ENCODE measurements at places on chromosomes 16 and 17.
A peak's percentile ranks its signal among the peaks of the same experiment; 100 is the strongest.

- DNase-seq, result no peak
Measured at GRCh38 chr16:26700250-26700649, 366.5 kb upstream of the C16orf82 start.

DNA sequence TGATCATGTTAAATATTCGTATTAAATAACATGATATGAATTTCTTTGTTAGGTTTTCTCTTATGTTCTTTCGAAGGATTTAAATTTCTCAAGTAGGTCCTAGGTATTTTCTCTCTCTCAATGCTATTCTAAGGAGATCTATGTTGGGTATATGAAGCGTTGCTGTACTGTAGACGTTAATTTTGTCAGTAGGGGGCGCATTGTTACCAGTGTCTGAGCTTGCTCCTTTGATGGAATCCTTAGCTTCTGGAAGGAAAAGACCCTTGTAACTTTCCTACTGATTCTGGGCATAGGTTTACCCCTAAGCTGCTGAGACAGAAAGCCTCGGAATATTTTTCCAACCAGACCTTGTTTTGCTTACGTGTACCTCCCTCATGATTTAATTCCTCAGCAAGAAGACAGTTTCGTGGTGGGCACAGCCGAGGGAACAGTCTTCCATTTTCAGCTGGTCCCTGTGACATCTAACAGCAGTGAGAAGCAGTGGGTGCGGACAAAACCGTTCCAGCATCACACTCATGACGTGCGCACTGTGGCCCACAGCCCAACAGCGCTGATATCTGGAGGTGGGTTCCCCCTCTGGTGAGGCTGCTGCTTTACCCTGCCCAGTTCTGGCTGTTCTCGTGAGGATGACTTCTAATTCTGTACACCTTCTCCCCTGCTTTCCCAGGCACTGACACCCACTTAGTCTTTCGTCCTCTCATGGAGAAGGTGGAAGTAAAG is 17.9 kb downstream of the UTP4 start:
- peak; percentile 48 for DNase-seq

GRCh38 chr17:83064021-83064731 is 15.2 kb upstream of the METRNL start:
- DNase-seq, result peak; percentile 30

DNA sequence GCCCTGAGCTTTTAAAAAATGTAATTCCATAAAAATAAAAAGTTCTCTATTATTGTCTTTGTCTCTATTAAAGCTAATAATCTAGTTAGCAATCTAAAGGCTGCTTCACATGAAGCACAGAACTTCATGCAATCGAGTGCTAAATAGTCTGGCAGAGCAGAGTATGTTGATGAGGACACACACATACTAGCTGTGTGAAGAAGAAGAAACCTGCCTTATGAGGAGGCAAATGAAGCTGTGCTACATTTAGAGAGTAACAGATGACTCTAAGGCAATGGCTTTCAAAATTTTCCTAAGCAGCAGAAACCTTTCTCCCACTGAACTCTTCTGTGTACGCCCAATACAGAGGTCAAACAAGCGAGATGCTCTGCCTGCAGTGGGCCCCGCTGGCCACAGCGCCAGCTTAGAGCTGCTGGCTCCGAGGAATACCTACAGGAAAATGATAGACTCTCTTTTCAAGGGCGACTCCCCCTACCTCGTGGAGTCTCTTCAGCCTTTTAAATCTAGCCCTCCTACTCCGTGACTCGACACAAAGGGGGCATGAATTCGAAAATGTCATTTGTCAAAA is 39.2 kb downstream of the GNA13 start:
- DNase-seq, result peak; percentile 41

DNA sequence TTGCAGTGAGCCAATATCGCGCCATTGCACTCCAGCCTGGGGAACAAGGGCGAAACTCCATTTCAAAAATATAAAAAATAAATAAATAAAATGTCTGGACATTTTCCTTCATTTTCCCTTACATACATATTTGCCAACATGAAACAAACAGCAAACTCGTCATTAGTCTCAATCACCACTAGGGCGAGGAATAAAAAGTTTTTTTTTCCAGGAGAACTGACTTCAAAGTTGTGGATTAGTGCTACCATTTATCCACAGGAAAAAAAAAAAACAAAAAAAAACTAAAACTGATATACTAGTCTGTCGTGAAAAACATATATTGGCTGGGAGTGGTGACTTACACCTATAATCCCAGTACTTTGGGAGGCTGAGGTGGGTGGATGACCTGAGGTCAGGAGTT is 77.0 kb upstream of the MTMR4 start:
- no peak for DNase-seq

- no peak for DNase-seq
Measured at GRCh38 chr17:39118674-39119419, 32.6 kb downstream of the PLXDC1 start.

DNA sequence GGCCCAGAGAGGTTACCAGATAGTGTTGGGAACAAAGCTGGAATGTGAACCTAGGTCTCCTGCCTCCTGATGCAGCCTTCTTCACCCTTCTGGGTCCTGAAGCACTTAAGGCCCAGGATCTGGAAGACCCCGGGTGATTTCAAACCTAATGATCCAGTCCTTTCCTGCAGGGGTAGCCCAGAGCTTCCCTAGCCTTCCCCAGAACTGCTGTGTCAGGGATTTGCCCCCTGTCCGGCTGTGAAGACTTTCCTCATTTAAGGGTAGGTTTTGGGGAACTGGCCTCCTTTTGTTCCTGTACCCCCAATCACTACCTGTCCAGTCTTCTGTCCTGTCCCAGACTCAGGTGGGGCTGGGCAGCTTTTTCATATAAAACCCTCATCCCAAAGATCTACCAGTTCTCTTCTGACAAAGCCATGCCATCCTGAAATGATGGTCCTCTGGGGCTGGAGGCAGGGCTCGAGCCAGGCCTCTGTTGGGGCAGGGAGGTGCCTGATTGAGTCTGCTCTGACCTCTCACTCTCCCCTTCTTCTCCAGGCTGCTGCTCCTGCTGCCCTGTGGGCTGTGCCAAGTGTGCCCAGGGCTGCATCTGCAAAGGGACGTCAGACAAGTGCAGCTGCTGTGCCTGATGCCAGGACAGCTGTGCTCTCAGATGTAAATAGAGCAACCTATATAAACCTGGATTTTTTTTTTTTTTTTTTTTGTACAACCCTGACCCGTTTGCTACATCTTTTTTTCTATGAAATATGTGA is 1.3 kb downstream of the MT1X start:
- no peak for DNase-seq

GRCh38 chr16:47774661-47775060 is 313.5 kb downstream of the PHKB start:
- peak; percentile 69 for DNase-seq

DNA sequence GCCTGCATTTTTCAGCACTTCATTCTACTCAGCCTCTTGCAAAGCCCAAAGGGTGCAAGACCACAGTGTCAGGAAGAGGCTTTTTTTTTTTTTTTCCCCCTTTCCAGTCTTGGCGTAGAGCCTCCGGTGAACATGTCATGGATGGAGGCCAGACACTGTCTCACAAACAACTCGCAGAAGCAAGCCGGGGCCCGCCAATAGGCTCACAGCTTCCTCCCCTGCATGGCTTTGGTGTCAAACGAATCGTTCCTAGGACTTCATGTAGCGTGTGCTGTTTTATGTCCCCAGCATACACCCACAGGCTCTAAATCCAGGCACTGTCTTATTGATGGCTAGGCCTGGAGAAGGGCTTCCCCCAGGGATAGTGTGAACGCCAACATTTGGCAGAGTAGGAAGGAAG is 457.7 kb upstream of the MAF start:
- DNase-seq, result no peak

DNA sequence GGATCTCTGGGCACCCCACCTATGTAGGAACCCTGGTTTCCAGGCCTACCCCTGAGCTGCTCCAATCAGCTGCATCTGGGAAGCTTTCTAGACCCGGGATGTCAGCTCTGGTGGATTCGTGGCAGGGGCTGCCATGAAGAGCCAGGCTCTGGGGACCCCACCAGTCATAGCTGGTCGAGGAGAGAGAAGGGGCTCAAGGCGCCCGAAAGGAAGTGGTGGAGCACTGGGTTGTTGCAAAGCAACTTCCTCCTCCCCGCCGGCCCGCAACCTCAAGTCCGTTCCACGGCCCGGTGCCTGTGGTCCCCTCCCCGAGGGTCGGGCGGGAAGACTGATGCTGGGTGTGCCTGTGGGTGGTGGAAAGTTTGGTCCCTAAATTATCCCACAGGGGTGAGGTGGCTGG is 10.2 kb downstream of the TBKBP1 start:
- no peak for DNase-seq

DNA sequence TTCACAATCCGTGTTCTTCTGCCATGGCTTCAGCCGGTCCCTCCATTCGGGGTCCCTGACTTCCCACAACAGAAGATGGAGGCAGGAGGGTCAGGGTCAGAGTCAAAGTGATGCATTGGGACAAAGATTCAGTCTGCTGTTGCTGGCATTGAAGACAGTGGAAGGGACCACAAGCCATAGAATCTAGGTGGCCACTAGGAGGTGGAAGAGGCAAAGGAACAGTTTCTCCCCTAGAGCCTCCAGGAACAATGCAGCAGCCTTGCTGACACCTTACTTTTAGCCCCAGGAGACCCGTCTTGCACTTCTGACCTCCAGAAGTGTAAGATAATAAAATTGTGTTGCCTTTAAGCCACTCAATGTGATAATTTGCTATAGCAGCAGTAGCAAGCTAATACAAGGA is 55.9 kb downstream of the MFSD11 start:
- DNase-seq, result peak; percentile 67

- DNase-seq, result no peak
Measured at GRCh38 chr17:828761-829160, 46.6 kb downstream of the MRM3 start.

- DNase-seq, result peak; percentile 97
Measured at GRCh38 chr17:8192070-8192815, 2.3 kb upstream of the BORCS6 start.

GRCh38 chr16:50015631-50016030 is 9.4 kb upstream of the CNEP1R1 start:
- no peak for DNase-seq

DNA sequence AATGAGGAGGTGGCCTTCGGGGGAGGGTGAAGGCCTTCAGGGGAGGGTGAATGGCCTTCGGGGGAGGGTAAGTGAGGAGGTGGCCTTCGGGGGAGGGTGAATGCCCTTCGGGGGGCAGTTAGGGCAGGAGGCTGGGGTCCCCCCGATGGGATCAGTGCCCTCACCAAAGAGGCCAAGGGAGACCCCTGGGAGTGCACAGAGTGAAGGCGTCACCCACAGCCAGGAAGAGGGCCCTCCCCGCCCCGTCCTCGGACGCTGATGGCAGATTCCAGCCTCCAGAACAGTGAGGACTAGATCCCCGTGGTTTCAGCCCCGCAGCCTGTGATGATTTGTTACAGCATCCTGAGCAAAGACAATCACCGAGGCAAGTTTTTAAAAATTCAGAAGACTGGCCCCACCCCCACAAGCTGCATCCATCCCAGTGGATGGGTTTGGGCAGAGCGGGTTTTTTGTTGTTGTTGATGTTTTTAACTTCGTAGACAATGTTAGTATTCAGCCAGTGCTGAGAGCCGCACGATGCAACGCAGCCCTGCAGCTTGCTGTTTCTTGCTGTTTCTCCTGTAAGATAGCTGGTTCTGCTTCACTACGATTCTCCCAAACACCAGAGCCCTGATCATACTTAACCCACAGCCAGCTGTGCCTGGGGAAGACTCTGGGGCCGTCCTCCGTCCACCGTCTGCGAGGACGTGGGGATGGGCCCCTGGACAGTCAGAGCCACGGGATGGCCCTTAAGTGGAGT is 40.7 kb upstream of the CBFA2T3 start:
- no peak for DNase-seq

- no peak for DNase-seq
Measured at GRCh38 chr16:61289141-61289540, 747.1 kb downstream of the CDH8 start.

- DNase-seq, result no peak
Measured at GRCh38 chr16:69270831-69271230, 40.3 kb upstream of the VPS4A start.

GRCh38 chr17:50203604-50204345 is 2.3 kb upstream of the COL1A1 start:
- DNase-seq, result no peak

- peak; percentile 92 for DNase-seq
Measured at GRCh38 chr17:7021993-7022778, 664 bp upstream of the BCL6B start.

DNA sequence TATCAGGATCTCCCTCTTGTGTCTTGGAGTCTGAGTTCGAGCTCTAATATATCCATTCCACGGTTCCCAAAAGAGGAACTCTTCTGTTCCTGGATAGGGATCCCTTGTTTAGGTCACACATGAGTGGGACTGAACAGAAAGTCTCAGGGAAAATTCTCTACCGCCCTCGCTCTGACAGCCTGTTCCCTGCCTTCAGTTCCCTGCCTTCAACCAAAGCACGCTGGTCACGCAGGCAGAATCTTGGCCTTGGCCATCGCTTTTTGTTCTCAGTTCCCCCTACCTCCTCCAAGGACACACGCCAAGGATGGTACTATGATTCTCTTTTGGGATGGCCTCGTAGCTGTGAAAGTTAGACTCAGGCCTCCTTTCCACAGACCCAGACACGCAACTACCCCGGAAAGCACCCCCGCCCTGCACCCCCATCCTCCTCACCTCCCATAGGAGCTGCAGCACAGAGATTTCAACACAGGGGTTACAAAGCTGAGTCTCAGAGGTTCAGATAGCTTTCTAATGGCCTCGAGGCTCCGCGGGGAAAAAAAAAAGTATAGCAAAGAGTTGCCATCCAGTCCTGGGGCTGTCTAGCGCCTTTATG is 1.5 kb upstream of the SHISA6 start:
- DNase-seq, result no peak

DNA sequence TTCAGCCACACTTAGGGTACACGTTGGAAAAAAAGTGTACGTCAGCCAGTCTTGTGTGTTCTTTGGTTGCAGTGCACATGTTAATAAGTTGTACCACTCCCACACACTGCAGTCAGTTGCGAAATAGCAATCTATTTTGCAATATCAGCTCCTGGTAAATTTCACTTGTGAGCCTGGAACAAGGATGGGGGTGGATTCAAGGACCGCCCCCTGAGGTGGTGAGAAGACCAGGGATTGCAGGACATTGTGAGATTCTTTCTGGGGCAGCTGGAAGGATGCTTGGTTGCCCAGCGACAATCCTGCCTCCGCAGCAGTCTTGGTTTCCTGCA is 78.6 kb upstream of the ZFHX3 start:
- no peak for DNase-seq

- DNase-seq, result peak; percentile 64
Measured at GRCh38 chr17:20046629-20047028, 37.5 kb downstream of the SPECC1 start.
